ENCODE measurements at places on chromosomes 3 and 15. TPM values are rescaled to one million over a fixed set of nuclear protein-coding genes. Genes with fewer than 3 reads are reported as not detected.

- H3K27me3 ChIP-seq: peaks cover 28% of the 10 kb centered on the region
- no peak overlapping the region for H3K4me3 ChIP-seq
These were observed 47.3 kb downstream of the KY start for GRCh38 chr3:134603480-134603879.

DNA sequence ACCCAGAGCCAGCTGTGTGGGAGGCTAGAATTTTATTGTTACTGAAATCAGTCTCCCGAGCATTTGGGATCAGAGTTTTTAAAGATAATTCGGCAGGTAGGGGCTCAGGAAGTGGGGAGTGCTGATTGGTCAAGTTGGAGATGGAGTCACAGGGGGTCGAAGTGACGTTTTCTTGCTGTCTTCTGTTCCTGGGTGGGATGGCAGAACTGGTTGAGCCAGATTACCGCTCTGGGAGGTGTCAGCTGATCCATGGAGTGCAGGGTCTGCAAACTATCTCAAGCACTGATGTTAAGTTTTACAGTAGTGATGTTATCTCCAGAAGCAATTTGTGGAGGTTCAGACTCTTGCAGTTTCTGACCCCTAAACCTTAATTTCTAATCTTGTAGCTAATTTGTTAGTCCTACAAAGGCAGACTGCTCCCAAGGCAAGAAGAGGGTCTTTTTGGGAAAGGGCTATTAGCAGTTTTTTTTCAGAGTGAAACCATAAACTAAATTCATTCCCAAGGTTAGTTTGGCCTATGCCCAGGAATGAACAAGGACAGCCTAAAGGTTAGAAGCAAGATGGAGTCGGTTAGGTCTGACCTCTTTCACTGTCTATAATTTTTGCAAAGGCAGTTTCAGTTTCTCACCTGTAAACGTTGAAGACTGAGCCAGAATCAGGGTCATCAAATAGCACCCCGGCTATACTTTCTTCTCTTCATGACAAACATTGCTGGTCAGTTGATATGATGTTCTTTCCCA, 28.2 kb downstream of the FLNB start:
- no peak overlapping the region for H3K27ac ChIP-seq
- H3K4me3 ChIP-seq: no peak overlapping the region
- no peak for DNase-seq
- H3K36me3 ChIP-seq: peaks cover 4% of the 10 kb centered on the region
- H3K27me3 ChIP-seq: no peaks in the 10 kb centered on the region

GRCh38 chr15:81400640-81401236, 26.7 kb upstream of the TMC3 start:
- no peak overlapping the region for H3K4me3 ChIP-seq
- no peaks in the 10 kb centered on the region for H3K27me3 ChIP-seq
- peak; percentile 65 for DNase-seq
- H3K36me3 ChIP-seq: no peaks in the 10 kb centered on the region
- no peaks in the 10 kb centered on the region for H3K4me1 ChIP-seq
- H3K27ac ChIP-seq: no peak overlapping the region

DNA sequence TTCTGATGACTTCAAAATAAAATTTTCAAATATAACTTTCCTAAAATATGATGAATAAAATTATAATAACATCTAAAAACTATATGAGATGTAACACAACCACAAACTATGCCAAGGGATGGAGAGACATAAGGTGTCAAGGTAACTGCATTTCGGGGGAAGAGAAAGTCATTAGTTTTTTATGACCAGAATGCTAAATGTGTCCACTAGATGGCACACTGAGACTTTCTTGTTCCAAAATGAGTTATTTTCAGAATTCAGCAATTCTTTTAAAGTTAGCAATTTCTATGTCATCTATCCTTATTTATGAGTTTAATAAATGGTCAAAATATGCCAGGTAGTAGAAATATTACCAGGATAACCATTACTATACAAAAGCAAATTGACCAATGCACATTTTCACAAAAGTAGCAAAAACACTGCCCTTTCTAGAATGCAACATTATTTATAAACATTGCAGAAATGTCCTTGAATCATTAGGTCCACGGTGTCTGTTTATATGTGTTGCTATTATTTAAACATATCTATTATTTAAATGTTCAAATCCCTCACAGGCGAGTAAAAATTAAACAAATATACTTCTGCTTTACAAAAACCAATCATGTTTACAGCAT, 374.2 kb downstream of the PLCL2 start:
- H3K27me3 ChIP-seq: no peaks in the 10 kb centered on the region
- H3K27ac ChIP-seq: no peak overlapping the region
- H3K36me3 ChIP-seq: no peaks in the 10 kb centered on the region
- no peak overlapping the region for H3K4me3 ChIP-seq

GRCh38 chr15:54792526-54792925, 404.2 kb downstream of the RSL24D1 start:
- H3K4me3 ChIP-seq: no peak overlapping the region
- H3K4me1 ChIP-seq: no peaks in the 10 kb centered on the region
- H3K36me3 ChIP-seq: no peaks in the 10 kb centered on the region
- no peak for DNase-seq

DNA sequence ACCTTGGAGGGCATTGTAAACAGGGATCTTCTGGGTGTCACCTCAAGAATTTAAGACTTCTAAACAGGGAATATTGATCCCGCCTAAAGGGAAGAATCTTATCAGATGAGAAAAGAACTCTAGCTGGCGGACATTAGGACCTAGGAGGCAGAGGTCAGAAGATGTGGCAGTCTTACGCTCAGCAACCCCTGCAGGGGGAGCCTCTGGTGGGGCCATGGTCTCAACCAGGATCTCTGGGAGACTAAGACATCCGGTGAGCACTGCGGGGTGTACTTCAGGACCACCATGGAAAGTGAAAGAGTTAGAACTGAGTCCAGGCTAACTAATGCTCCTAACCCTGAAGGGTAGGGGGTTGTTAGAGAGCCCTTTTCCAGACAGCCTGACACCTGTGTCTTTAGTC, 295.2 kb downstream of the VGLL3 start:
- H3K27ac ChIP-seq: no peak overlapping the region
- H3K4me3 ChIP-seq: no peak overlapping the region
- DNase-seq: no peak
- no peaks in the 10 kb centered on the region for H3K36me3 ChIP-seq
- H3K27me3 ChIP-seq: no peaks in the 10 kb centered on the region

GRCh38 chr3:150945226-150946032, 27.1 kb downstream of the CLRN1 start:
- peak; percentile 25 for DNase-seq
- H3K36me3 ChIP-seq: no peaks in the 10 kb centered on the region
- no peaks in the 10 kb centered on the region for H3K4me1 ChIP-seq
- H3K27me3 ChIP-seq: peaks cover 1% of the 10 kb centered on the region

DNA sequence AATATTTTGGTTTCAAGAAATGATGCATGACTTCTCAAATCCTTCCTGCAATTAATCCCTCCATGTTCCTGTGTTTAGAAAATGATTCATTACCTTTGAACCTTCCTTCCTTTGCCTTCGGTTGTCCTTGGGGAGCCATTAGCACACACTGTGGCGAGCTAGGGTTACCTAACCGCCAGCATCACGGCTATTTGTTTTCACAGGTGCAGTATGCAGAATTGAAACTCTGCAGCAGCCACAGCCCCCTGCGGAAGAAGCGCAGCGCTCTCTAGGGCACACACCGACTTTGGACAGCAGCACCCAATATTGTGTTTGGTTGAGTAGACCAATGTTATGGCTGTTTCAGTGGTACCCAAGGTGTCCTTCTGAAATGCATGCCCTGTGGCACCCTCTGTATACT, 247.4 kb downstream of the MCTP2 start:
- DNase-seq: no peak
- no peak overlapping the region for H3K4me3 ChIP-seq
- H3K27ac ChIP-seq: no peak overlapping the region
- no peaks in the 10 kb centered on the region for H3K4me1 ChIP-seq
- no peaks in the 10 kb centered on the region for H3K36me3 ChIP-seq

DNA sequence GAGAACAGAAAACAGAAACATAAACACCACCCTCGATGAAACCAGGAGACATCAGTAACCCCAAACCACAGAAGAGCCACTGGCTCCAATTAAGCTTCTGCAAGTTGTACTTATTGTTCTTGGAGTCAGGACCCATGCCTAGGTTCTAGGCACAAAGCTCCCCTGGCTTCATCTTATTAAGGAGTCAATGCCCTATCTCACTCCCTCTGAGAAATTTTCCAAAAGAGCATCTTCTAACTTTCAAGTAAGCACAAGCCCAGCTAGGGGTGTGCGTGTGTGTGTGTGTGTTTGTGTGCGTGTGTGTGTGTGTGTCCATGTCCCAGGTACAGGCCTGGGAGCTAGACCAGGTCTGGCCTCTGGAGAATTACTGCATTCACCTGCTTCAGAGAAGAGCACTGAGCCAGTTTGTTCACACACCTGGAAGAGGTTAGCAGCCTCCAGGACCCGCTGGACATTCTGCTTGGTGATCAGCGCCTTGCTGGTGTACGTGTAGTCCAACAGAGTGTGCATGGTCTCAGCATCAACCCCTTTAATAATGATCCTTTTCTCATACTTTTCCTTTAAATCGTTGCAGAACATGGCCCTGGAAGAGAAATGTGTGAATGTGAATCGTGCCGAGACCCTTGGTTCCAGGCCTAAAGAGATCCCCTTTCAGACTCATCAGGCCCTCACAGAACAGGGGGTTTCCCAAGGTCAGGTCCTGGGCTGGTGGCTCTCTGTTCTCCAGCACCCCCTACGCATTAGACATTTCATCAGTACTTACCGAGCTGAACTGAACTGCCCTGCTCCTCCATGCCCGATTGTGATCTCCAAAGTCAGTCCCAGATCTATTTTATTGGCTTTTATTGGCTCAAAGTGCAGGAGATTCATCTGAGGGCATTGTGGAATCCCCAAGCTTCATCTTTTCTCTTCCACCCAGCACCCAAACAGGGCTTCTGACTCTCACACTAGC, 27.8 kb downstream of the KLHL6 start:
- H3K4me3 ChIP-seq: no peak overlapping the region
- DNase-seq: no peak
- peaks cover 11% of the 10 kb centered on the region for H3K27me3 ChIP-seq
- H3K4me1 ChIP-seq: no peaks in the 10 kb centered on the region
- H3K36me3 ChIP-seq: no peaks in the 10 kb centered on the region
- no peak overlapping the region for H3K27ac ChIP-seq

DNA sequence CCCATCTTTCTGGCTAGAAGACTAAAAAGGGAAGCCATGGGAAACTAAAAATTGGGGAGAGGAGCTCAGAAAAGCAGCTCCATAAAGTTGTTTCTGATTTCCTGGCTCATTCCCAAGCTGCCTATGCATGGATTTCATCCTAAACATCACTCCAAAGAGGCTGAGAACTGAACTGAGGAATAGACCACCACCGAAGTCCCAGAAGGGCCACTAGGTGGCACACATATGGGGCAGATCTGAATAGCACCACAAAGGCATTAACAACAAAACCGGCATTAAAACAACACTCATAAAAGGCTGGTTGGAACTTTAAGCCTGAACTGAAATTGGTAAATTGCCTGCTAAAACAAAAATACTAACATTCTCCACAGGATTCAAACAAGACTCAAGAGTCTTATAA, 106.3 kb downstream of the PLD1 start:
- peak; percentile 37 for DNase-seq
- no peaks in the 10 kb centered on the region for H3K27me3 ChIP-seq
- no peak overlapping the region for H3K4me3 ChIP-seq
- H3K27ac ChIP-seq: no peak overlapping the region
- peaks cover 2% of the 10 kb centered on the region for H3K36me3 ChIP-seq
- H3K4me1 ChIP-seq: no peaks in the 10 kb centered on the region

DNA sequence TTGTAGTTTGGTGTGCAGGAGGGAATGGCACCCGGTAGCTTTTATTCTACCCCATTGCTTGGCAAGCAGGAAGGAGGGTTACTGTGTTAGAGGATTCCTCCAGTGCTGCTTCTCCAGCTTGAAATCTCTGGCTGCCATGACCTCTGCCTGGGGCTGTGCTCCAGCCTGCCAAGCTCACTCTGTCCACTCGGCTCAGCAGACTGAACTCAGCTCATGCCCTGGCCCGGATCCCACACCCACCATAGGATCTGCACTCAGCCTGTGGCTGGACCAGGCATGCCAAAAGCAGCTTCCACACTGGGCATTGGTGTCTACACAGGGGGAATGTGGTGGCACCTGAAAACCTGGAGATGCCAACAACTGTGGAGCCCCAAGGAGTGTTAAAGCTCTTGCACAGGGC, 26.3 kb downstream of the CLDN16 start:
- no peaks in the 10 kb centered on the region for H3K27me3 ChIP-seq
- no peak overlapping the region for H3K27ac ChIP-seq
- no peaks in the 10 kb centered on the region for H3K36me3 ChIP-seq
- DNase-seq: no peak
- no peak overlapping the region for H3K4me3 ChIP-seq

GRCh38 chr15:56943403-56943802, 25.0 kb downstream of the TCF12 start:
- no peaks in the 10 kb centered on the region for H3K27me3 ChIP-seq
- H3K4me3 ChIP-seq: no peak overlapping the region
- peaks cover 15% of the 10 kb centered on the region for H3K4me1 ChIP-seq
- DNase-seq: peak; percentile 69

DNA sequence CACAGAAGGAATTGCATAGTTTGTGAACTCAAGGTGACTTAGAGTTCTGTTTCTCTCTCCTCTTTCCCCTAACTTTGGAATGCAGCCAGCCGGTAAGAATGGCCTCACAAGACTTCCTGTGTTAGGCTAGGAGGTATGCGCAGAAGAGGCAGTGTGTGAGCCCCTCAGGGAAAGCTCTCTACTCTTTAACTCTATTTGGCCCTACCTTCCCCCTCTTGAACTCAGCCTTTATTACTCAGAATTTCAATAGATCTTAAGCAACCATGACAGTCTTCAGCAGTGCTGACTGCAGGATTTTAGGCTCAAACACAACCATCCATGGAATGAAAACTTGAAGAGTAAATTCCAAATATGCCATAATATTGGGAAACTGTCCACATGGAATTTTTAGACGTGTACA, 209.5 kb downstream of the DTWD1 start:
- peak; percentile 36 for DNase-seq
- no peaks in the 10 kb centered on the region for H3K27me3 ChIP-seq
- H3K27ac ChIP-seq: peak overlapping the region; percentile 77
- H3K4me3 ChIP-seq: no peak overlapping the region
- no peaks in the 10 kb centered on the region for H3K36me3 ChIP-seq

- no peak overlapping the region for H3K27ac ChIP-seq
- no peak for DNase-seq
- H3K4me3 ChIP-seq: no peak overlapping the region
- peaks cover 9% of the 10 kb centered on the region for H3K36me3 ChIP-seq
These were observed 28.4 kb upstream of the LDHAL6B start for GRCh38 chr15:59178151-59178695.

GRCh38 chr3:69236812-69237707, 114.7 kb upstream of the LMOD3 start:
- no peak overlapping the region for H3K27ac ChIP-seq
- no peaks in the 10 kb centered on the region for H3K4me1 ChIP-seq
- H3K36me3 ChIP-seq: no peaks in the 10 kb centered on the region
- peaks cover 43% of the 10 kb centered on the region for H3K27me3 ChIP-seq
- no peak overlapping the region for H3K4me3 ChIP-seq

GRCh38 chr3:139120086-139121056, 75.7 kb upstream of the PRR23C start:
- no peaks in the 10 kb centered on the region for H3K36me3 ChIP-seq
- peaks cover 31% of the 10 kb centered on the region for H3K4me1 ChIP-seq
- H3K27ac ChIP-seq: no peak overlapping the region
- DNase-seq: peak; percentile 87
- H3K4me3 ChIP-seq: no peak overlapping the region

The CCDC39 gene
- not detected for total RNA-seq

The RBMS3 gene
- total RNA-seq: 127 TPM

The CYP8B1 gene
- total RNA-seq: not detected

The MEX3B gene
- 6.7 TPM for total RNA-seq

The SLC24A5 gene
- total RNA-seq: not detected

The PLAAT1 gene
- 0.54 TPM for total RNA-seq

The LRTM1 gene
- not detected for total RNA-seq

The SEMA6D gene
- total RNA-seq: 18.3 TPM

The CLDN18 gene
- not detected for total RNA-seq

The CLRN1 gene
- total RNA-seq: not detected

The GOLGA6L4 gene
- total RNA-seq: 0.83 TPM

The AADACL2 gene
- total RNA-seq: not detected

Data from IMR-90 (cell line).